ENCODE measurements at places on chromosomes 4 and X. TPM values are rescaled to one million over a fixed set of nuclear protein-coding genes. Genes with fewer than 3 reads are reported as not detected.
A peak's percentile ranks its signal among the peaks of the same experiment; 100 is the strongest.

DNA sequence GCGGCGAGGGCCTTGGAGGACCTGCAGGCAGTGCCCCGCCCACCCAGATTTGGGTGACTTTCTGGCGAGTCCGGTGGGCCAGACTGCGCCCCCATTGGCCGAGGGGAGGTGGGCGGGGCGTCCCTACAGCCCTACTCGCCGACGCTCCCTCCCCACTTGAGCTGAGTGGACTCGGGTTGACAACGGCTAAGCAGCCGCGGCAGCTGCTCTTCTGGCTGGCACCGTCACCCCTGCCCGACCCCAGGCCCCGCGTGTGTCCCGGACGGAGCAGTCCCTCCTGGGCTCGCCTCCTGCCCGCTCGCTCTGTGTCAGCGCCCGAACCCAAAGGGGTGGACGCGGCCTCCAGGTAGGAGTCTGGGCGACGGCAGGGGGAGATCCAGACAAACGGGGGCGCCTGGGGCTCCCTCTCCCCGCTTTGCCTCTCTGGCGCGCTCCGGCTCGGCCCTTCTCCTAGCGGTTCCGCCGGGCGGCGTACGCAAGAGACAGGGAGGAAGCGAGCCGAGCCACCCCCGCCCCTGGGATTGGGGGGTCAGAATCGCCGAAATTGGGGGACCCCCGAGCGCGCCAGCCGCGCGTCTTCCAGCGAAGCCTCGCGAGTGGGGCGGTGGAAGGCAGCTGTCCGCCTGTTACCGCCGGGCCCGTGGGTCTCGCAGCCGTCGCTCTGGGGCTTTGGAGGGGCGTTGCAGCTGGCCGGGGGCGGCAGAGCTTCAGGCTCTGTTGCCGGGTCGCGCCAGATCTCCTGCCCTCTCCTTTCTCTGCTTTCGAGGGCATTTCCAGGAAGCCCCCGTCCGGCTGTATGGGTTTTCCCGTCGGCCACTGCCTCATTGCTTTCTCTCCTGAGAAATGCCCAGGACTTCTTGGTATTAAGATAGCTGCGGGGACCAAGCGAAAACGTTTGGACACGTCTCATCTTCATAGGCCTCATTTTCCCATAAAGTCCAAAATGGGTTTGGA lies 46.3 kb downstream of the STARD8 start:
- H3K27ac ChIP-seq: no peak overlapping the region
- peaks cover 5% of the 10 kb centered on the region for H3K4me1 ChIP-seq
- no peaks in the 10 kb centered on the region for H3K36me3 ChIP-seq
- H3K4me3 ChIP-seq: peak overlapping the region; percentile 15

DNA sequence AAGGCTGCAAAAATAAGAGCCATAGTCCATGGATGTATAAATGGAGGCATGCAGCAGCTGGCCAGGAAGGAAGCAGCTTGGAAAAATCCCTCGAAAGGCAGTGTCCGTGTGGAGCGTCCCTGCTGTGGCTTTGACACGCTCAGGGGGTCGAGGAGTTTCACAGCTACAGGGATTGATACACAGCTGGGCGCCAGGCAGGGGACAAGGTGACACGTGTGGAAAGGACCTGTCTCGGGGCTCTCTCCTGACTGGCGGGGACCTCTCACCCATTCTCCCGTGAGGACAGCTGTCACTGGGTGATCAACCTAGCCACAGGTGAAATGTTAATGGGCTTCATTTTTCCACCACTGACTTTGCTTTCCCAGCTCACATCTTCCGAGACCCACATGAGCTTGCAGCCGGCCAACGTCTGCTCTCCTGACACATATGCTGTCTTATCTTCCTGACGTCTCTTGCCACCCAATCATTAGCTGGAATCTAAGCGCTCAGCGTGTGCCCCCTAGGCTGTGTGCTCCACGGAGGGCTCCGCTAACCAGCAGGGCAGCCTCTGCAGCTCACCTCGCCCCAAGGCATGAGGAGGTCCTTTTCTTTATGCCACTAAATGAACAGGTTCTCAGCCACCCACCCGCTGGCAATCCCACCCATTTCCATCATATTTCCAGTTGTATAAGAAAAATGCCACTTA lies 89.4 kb upstream of the AFAP1 start:
- H3K27me3 ChIP-seq: no peaks in the 10 kb centered on the region
- DNase-seq: no peak
- H3K27ac ChIP-seq: no peak overlapping the region
- no peaks in the 10 kb centered on the region for H3K4me1 ChIP-seq
- H3K36me3 ChIP-seq: no peaks in the 10 kb centered on the region

DNA sequence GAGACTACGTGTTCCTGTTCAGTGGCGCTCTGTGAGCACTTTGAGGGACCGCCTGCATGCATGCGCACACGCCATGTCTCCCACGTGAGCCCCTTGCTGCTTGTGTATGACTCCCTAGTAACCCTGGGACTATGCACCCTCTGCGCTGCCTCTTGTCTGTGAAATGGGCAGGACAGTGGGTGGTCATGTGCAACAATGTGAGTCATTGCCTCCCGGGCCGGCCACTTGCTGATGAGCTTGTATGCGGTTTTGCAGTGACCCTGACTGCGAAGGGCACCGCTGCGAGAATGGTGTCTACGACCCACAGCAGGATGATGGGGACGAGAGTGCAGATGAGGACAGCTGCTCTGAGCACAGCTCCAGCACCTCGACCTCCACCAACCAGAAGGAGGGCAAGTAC lies 61.4 kb downstream of the TNIP2 start:
- H3K36me3 ChIP-seq: peaks cover 72% of the 10 kb centered on the region
- no peaks in the 10 kb centered on the region for H3K27me3 ChIP-seq
- no peak overlapping the region for H3K4me3 ChIP-seq
- DNase-seq: no peak
- peaks cover 39% of the 10 kb centered on the region for H3K4me1 ChIP-seq

DNA sequence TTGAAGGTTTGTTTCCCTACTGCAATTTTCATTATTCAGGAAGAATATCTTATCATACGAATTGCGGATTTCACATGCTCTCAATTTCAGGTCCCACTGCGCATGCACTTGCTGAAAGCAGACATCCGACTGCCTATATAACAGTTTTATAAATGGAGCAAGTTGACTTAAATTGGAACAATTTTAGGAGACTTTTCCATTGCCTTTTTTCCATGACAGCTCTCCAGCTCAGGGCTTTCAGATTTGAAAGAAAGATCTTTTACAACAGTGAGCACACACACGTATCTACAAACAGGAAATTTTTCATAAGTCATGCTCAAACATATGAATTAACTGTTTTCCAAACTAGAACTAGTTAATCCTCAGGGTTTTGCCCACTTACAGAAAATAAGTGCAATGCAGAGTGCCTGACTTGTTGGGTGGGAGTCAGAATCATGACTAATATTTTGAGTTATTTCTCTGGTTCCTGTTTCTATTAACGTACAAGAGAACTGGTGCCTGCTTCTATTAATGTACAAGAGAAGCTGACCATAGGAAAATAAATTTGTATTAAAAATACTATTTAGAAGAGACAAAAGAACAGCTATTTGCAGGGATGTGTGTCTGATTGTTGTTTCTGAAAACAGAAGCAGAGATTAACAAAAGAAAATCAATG lies 137.9 kb downstream of the GPC3 start:
- DNase-seq: no peak
- no peak overlapping the region for H3K4me3 ChIP-seq
- H3K27me3 ChIP-seq: no peaks in the 10 kb centered on the region

- no peaks in the 10 kb centered on the region for H3K4me1 ChIP-seq
- DNase-seq: no peak
- peaks cover 5% of the 10 kb centered on the region for H3K27me3 ChIP-seq
- H3K27ac ChIP-seq: no peak overlapping the region
Observed at GRCh38 chr4:20687864-20688263, 12.4 kb upstream of the PACRGL start.

RBMXL3 gene
- not detected for total RNA-seq

ENPEP gene
- not detected for total RNA-seq

CXCL1 gene
- total RNA-seq: not detected
